Left kidney (tissue), 8 donors: ENCODE measurements at places on chromosomes 11 and 22.

DNA sequence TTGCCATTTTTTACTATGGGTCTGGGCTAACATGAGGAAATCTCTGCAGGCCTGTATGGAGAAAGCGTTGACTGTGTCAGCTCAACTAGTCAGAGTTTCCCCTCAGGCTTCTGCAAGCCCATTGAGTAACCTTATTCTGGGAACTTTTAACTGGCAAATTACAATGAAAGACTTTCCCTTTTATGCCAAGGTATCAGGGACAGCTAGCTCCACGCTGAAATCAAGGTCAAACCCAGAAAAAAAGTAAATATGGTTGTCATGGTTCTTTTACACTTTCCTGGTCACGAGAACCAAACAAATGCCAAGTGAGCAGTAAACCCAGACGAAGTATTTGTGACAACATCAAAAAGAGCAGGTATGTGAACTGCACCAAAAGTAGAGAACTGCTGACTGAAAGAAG, 13.8 kb downstream of the OSBP start:
- no peak for DNase-seq

DNA sequence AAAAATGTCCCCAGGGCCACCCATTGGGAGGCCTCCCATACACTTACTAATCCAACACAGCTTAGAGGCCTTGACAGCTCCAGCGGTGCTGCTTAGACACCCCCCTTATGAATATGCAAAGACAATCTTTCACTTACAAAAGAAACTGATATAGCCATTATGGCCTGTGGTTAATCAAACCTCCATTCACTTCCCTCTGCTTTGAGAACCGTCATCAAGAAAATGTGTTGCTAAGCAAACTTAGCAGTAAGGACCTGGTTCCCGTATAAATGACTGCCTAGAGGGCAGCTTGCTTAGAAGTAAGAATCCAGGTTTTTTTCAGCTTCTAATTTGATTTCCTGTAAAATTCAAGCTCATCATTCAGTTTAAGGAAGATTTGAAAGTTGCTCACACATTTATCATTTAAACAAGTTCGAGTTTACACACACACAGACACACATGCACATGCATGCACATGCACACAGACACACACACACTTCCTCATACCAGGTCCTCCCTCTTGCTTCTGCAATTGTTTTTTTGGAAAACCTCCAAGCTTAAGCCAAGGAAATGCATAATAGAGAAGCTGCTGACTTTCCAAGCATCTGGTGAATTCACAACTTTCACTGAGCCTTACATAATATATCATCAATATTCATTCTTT, 137.7 kb upstream of the BLID start:
- no peak for DNase-seq

DNA sequence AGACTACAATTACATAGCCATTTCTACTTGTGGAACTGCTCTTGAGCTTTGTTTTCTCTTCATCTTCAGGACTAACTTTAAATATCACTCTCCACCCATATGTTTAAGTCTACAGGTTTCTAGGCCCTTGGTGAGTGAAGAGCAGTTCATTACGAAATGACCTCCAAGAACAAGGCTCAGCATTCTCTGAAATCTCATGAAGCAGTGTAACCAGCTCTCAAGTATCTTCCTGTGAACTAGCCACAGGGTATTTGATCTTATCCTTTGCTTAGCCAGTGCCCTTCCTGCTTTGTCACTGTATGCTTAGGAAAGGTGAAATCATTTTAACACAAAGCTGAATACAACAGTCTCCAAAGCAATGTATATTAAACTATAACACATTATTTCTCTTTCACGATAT, 20.4 kb upstream of the LYVE1 start:
- DNase-seq: no peak

DNA sequence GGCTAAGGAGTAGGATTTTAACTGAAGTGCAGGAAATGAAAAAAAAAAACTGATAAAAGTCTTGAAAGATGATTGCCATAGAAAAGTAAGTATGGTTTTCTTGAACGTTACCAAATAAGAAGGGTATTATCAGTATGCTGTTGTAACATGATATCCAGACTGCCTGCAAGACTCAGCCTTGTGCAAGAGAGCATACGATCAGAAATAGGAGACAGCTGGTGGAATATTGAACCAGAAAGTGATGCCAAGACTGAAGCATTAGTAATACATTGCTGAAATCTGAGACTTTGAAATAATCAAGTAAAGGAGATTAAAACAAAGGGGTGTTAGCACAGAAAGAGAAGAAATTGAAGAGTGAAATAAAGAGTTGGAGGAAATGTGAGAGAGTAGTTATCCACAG, 452.7 kb upstream of the CNTN5 start:
- DNase-seq: no peak

DNA sequence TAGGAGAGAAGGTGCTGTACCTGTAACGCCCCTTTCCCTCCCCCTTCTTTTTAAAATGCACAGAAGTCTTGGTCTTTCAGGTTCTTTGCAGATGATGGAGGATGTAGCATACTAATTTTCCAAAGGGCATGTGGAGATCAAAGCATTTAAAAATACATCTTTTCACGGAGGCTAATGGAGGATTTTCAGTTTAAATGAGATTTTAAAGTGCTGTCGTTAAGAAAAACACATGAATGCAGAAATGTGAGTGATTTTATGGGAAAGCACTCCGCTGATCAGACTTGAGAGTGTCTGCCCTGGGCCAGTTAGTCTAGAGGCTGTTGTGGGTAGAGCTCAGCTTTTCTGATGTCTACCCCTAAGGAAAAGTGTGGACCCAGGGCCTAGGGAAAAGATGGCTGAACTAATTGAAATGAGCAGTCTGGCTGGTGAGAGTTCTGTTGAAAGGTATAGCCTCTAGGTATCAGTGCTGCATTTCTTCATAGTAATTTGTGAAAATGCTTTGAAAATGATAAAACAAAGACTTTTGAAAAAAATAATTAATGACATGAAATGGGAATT, 2.5 kb downstream of the AMOTL1 start:
- DNase-seq: no peak

- DNase-seq: no peak
These were observed 67.1 kb downstream of the PARVB start for GRCh38 chr22:44091021-44091721.

DNA sequence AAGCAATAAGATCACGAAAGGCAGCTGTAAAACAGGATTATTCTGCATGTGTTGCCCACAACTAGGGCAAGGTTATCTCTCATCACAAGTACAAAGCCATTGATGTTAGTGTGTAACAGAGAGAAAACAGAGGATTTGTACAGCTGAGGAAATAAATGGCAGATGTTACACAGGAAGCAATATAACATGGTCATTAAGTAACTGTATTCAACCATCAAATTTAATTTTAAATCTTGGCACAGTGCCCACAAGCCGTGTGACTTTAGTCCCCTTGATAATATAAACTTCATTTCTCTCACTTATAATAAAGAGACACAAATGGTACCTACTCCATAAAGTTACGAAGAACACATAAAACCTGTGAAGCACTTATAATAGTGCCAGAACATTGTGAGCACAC, 17.3 kb downstream of the OR51E2 start:
- DNase-seq: no peak

- no peak for DNase-seq
These were observed 115.8 kb downstream of the ATG16L2 start for GRCh38 chr11:72930008-72930407.
